GDM1 (cell line): ENCODE measurements at places on chromosomes 6 and 20.

DNA sequence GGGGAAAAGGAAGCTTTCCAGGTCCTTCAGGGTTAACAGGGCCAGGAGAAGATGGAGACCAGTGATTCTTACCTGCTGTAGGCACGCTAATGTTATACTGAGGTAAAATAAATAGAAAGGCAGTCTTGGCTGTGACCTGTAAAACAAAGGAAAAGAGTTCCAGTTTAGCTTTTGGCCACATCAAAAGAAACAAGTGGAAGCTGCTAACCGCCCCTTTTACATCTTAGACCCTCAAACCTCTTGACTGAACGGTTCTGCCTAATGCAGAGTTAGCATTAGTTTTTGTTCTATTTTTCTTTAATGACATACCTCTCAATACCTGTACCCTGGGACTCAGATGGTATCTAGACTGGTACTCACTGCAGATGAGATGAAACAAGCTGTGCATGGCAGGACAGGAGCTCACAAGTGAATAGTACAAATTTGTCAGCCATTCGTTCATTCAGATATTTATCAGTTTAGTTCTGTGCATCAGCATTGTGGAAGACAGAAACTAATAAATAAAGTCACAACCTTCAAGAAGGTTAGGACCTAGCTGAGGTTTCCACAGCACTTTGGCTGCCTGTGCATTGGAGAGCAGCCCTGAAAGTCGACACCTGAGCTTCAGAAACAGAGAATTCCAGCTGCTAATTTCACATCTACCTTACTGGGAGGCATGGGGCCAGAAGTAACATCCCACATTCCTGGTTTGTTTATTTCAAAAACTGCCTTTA lies 41.0 kb downstream of the TRAM2 start:
- no peak for DNase-seq

DNA sequence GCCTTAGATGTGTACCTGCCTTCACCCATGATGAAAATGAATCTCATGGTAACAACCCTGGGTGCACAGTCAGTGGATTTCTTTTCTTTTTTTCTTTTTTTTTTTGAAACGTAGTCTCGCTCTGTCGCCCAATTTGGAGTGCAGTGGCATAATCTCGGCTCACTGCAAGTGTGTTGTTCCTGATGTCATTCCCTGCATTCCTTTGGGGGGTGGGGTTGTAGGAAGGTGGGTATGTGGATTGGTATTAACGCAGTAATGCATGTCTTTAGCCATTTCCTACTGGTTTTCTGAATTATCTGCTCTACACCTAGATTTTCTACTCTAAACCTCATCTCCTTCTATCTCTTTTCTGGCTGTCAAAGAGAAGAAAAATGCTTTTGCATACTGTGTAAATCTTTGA lies 146.6 kb downstream of the RNF144B start:
- DNase-seq = no peak

DNA sequence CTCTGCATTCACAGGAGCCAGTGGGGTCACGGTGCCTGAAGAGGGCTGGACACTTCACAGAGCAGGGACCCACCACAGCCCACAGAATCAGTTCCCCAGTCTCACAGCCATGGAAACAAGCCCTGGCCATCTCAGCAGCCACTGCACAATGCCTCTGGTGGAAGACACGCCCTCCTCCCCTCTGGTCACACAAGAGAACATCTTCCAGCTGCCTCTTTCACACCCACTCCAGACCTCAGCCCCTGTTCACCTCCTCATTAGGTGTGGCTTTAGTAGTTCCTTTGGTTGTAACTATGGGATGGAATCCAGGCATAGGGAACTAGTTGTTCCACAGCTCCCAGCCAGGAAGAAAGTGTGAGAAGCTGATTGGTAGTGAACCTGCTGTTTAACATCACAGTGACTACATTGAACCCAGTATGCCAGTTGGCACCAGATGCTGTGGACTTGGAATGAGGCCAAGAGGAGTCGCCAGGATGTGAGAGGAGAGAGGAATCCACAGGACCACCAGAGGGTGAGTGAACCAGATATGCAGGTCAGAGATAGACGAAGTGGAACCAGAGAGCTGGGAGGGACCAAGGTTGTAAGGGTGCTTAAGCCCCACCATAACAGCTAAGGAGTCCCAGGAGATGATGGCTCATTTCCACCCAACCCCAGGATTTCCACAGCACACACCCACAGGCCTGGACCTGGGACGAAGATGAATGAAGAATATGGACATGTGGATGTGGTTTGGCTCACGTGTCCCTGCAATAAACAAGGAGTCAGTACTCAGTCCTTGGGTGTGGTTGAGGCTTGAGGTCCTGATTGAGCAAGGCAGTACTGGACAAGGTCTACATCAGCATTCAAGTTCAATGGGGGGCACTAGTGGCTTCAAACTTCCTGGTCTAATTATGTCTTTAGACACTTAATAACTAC lies 8.8 kb upstream of the BTN3A3 start:
- no peak for DNase-seq

DNA sequence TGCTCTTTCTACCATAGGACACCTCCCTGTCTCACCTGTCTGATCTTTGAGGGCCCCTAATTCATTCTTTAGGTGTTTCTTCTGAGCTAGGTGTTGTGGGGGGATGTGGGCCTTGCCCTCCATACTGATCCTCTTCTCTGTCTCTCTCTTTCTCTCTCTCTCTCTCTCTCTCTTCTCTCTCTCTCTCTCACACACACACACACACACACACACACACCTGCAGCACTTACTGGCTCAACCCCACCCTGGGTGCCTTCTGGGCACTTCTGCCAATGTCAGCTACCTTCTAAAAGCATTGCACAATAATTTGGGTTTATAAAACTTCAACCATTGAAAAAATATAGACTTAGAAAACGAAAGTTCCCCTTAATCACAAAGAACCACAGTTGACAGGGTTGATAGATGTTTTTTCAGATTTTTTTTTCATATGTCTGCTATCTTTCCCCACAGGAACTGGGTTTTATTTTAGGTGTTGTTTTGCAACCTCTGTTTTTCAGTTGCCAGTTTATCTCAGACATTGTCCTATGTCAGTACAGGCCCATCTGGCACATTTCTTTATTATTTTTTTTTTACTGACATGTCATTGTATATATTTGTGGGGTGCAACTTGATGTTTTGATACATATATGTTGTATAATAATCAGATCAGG lies 28.1 kb downstream of the PKIG start:
- no peak for DNase-seq

DNA sequence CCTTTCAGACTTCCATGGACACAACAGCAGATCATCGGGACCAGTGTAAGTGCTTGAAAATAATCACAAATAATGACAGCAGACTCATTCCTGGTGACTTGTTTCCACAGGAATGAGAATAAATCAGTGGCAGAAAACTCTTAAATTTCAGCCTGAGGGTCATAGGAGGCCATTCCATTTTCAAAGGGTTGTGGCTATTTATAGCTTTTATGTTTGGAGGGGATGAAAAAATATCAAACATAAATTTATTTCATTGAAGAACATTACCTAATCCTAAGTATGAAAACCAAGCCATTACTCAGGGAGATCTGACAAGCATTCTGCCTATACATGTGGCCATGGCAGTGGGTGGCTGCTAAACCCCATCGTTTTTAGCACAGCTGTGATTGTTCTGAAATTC lies 173.6 kb upstream of the CNR1 start:
- no peak for DNase-seq

- DNase-seq = no peak
These were observed 14.9 kb downstream of the ZBTB2 start for GRCh38 chr6:151376440-151376839.

- DNase-seq = no peak
These were observed 37.3 kb downstream of the HECA start for GRCh38 chr6:139172151-139172550.

GRCh38 chr20:40926928-40927327 lies 101.7 kb upstream of the TOP1 start:
- DNase-seq = no peak

- no peak for DNase-seq
These were observed 244.8 kb upstream of the CDYL start for GRCh38 chr6:4531406-4531805.

- no peak for DNase-seq
These were observed 1.1 kb downstream of the DEF6 start for GRCh38 chr6:35298625-35299140.
